ENCODE measurements at places on chromosomes 16 and 17. TPM values are rescaled to one million over a fixed set of nuclear protein-coding genes. Genes with fewer than 3 reads are reported as not detected.

Gene ITGAD
- total RNA-seq: not detected

Gene KRTAP1-1
- total RNA-seq: not detected

Gene ITGAX
- total RNA-seq: 0.17 TPM

Gene KRT34
- 0.17 TPM for total RNA-seq

Gene IRX3
- under 0.01 TPM for total RNA-seq
